ELR (cell line): ENCODE measurements at places on chromosomes 3 and 15.

GRCh38 chr15:49154799-49155109 is 645 bp downstream of the COPS2 start:
- DNase-seq = no peak

- no peak for DNase-seq
These were observed 38.2 kb downstream of the CDIN1 start for GRCh38 chr15:36617529-36618196.

DNA sequence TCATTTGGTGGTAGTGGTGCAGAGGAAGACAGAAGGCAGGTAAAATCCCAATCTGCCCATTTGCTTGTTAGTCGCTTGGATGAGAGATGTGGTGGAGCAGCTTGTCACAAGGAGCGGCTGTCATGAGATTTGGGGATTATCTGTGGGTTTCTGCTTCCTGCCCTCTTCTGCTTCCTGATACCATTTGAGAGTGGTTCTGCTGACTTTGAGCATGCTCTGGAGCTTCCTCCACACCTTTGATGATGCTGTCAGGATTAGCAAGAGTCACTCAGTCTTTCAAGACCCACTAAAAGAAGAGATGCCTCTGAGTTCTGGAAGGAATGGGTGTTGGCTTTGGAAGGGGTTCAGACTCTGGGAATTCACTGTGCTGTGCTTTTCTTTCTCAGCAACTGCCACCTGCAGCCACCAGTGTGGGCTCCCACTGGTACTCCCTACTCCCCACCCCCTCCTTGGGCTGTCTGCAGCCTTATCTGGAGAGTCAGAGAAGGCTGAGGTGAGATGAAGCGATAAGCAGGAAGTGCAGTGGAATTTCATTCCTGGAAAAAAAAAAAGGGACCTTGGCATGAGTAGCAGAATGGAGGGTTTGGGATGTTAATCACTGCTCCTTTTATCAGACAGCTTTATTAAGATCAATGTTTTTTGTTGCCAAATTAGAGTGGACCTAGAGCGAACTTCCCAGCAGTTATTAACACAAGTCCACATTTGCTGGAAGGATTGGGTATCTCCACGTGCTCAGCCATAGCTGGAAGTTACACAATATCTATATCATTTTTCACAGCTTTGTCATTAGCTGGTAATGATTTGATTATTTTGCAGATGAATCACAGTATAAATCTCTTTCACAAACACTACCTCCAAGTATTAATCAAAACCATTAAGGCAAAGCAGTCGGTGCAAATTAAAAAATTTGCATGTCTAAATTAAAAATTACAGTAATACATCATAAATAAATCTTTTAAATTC is 233.0 kb upstream of the SATB1 start:
- DNase-seq = no peak

DNA sequence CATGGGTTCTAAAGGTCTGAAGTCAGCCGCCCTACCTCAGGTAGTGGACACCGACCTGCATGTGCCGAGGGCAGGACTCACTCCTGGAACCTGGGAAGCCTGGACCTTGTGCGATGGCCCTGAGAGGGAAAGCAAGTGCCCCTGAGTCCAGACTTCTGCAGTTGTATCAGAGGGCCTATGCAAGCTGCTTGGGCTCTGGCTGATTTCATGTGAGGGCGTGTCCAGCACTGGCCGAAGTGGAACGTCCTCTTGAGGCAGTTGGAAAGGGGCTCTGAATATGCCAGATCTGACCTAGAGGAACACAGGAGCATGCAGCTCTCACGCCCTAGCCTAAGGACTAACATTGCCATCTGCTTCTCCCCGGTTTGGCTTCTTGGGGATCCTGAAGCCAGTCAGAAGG is 2.5 kb upstream of the CAMP start:
- no peak for DNase-seq

- DNase-seq = peak; percentile 51
These were observed 202.7 kb downstream of the CGGBP1 start for GRCh38 chr3:87856126-87856525.

GRCh38 chr3:175274474-175275218 is 415.5 kb downstream of the NAALADL2 start:
- no peak for DNase-seq

- no peak for DNase-seq
These were observed 96.2 kb downstream of the VGLL4 start for GRCh38 chr3:11547498-11547897.
